ENCODE measurements at places on chromosomes 1 and 21. TPM values are rescaled to one million over a fixed set of nuclear protein-coding genes. Genes with fewer than 3 reads are reported as not detected.

The HES3 gene
- total RNA-seq, result not detected

The TMEM125 gene
- 1.2 TPM for total RNA-seq

DNA sequence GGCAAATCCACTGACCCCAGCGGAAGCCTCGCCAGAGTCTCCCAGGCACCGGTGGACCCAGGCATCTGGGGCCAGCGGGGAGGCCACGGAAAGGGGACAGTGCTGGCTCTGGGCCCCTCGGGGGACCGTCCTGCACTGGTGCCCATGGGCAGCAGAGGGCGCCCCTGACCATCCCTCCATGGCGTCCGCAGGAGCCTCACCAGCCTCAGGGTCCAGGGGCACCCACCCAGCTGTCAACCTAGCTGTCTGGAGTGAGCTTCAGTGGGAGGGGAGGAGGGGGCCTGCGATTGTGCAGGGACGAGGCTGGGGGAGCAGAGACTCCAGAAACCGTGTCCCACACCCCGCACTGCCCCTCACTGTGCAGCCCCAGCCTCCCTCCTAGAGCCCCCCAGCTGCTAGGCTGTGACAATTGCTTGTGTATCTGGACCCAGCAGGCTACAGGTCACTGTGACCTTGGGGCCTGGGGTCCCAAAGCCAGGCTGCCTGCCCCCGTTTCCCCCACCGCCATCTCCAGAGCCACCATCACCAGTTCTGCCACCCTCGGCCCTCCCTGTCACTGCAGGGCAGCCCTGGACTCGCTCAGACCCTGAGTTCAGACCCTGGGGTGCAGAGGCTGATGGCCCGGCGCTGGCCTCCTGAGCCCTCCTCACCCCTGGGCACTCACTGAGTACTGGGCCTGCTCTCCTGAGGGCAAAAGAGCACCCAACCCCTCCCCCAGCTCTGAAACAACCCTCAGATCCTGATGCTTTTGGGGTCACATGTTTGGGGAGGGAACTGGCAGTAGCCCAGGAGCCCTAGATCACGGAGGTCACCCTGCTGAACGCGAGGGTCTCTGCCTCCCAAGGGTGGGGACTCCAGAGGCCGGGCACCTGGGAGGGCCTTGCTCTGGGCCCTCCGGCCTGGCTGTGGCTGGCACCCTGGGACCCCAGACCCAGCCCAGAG, 10.6 kb upstream of the COL6A1 start:
- DNase-seq, result no peak

GRCh38 chr1:184932319-184932718, 42.0 kb downstream of the NIBAN1 start:
- no peak for DNase-seq

DNA sequence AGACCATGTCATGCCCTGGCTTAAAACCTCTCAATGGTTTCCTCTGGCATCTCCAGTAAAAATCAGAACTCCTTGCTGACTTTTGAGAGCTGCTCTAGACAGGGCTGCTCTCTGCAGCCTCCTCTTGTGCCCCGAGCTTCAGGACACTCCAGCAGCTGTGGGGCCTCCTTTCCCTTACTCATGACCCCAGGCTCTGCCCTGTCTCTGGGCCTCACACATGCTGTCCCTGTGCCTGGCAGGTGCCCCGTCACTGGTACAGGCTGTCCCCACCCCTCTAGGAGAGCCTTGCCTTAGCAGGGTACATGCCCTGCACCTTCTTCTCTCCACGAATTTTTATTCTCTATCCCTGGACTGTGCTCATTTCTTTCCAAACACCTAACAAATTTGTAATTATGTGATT, 43.2 kb downstream of the HIVEP3 start:
- DNase-seq, result no peak

- peak; percentile 72 for DNase-seq
These were observed 120.7 kb downstream of the GRIK3 start for GRCh38 chr1:36913484-36914060.

Measured in vagina (tissue), 2 donors.